Eye (tissue), 1 donor: ENCODE measurements at places on chromosomes 4 and X.
A peak's percentile ranks its signal among the peaks of the same experiment; 100 is the strongest.

DNA sequence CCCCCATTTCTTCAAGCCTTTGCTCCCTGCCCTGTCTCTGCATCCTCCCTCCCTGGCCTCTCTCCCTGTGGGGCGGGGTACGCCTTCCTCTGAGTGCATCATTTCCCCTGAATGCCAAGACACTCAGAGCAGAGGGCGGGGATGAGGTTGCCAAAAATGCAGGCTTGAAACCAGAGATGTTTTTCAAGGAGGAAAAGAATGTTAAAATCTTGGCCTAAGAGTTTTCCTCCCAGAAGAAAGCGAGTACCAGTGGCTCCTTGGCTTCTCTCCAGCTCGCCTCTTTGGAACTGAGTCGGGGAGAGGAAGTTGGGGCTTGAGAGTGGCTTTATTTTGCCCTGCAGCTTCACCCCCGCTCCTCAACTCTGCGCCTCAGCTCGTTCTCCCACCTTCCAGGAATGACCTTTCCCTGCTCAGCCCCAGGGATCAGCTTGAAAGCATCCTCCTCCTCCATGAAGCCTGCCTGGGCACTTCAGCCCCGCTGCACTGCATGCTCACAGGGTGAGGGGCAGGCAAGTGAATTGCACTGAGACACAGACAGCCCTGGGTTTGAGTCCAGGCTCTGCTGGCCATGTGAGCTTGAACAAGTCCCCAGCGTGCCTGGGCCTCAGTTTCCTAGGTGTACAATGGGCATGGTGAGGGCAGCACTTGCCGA is 57.5 kb upstream of the SORCS2 start:
- DNase-seq = peak; percentile 72

DNA sequence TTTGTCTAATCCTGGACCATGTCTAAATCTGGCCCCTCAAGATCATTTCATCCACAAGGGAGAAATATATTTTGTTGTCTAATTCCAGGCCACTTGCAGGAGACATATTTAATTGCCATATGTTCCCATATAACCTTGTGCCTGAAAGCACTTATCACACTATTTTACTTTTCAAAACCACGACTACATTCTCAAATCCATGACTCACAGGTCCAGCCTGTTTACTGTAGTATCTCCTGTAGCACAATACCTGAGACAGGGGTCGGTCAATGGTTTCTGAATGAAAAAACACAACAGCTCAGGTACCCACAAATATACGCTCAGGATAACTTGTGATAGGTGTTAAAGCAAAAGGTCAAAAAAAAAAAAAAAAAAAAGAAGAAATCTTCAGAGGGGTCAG is 60.9 kb downstream of the SEC24D start:
- DNase-seq = no peak

DNA sequence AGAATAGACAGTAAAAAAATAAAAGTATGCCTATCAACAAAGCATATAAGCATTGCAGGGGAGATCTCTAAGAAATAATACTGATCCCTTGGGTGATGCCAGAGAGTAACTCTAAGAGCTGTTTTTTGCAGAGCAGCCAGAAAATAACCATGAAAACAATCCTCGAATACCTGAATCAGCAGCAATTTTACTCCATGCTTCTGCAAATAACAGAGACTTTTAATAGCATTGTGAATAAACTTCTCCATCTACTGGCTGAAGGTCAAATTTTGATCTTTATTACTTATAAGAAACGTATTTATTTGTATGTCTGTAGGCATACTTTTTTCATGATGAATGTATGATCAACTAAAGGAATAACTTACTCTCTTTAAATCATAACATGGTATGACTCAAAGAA is 334.5 kb downstream of the GALNTL6 start:
- DNase-seq = peak; percentile 26

DNA sequence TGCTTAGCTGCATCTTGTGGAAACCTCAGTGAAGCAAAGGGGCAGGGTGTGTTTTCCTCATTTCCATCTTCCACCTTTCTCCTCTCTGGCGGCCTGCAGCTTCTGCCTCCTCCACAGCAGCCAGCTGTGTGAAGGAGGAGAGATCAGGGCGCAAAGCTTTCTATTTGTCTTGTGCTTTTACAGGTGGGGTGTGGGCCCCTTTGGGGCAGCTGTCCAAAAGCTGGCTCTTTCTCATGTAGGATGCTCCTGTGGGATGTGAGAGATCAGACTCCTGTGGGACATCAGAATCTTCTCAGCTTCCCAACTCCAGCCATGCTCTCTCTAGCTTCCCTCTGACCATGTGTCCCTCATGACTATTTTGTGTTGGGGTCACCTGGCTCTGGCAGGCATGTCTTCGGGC is 227.1 kb downstream of the MID1 start:
- DNase-seq = no peak

GRCh38 chrX:41142130-41142910 is 57.1 kb downstream of the USP9X start:
- DNase-seq = no peak

- peak; percentile 10 for DNase-seq
Observed at GRCh38 chr4:138775489-138775888, 240.1 kb upstream of the NOCT start.

- peak; percentile 35 for DNase-seq
Observed at GRCh38 chr4:166153548-166153947, 280.5 kb downstream of the TLL1 start.

GRCh38 chrX:9519546-9520216 is 54.8 kb downstream of the TBL1X start:
- no peak for DNase-seq

DNA sequence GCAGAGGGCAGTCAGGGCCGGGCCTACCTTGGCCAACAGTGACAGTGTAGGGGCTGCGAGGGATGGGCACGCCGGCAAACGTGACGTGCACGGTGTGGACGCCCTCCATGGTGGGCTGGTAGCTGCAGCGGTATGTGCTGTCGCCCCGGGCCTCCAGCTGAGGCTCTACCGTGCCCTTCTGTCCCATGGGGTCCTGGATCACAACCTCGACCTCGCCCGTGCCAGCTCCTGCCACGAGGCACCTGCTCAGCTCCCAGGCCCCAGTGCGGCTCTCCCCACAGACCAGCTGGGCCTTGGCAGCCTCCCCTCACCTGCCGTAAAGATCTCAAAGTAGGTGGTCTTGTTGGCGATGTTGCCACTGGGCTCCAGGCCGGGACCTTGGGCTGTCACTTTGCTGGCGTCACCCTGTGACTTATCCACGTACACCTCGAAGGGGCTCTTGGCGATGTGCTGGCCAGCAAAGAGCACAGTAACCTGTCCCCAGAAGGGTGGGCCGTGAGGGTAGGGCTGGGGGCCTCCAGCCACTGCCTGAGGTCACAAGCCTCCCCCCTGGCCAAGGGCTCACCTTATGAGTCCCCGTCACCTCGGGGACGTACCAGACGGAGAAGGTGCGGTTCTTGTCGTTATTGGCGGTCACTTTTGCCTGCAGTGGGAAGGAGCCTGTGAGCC is 8.3 kb downstream of the FLNA start:
- DNase-seq = no peak

DNA sequence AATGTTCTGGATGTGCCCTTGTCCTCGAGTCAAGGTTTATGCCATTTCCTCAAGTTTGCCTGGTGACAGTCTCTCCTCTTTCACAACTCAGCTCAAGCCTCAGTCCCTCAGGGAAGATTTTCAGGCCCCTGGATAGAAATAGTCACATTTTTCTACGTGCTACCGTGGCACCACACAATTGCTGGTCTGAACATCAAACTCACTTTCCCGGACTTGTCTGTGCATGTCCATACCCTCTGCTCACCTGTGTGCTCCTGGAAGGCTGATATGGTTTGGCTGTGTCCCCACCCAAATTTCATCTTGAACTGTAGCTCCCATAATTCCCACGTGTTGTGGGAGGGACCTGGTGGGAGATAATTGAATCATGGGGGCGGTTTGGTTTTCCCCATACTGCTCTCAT is 129.7 kb downstream of the HS3ST1 start:
- DNase-seq = no peak

GRCh38 chr4:164902608-164903007 is 25.6 kb downstream of the APELA start:
- DNase-seq = peak; percentile 24

- no peak for DNase-seq
Observed at GRCh38 chrX:154488336-154489075, 1.9 kb downstream of the SLC10A3 start.

DNA sequence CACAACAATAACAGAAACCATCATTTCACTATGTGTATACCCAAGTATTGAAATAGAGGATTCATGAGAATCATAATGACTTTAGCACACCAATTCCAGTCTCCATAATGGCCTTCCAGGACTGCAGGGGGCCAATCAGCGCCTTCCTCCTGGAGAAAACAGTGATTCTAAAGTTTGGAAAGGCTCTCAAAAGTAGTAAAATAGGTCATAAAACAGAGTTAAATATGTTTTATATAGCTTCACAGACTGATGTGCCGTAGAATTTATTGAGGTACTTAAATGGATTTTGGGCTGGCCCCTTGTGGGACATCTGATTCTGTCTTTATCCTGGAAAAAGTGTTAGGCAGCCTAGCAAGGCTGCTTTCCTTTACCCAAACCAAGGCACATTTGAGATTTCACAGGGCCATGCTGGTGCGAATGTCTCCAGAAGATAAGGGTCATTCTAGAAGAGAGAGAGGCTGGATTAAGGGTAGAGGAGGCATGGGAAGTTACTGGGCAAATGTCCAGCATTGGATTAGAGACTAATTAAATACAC is 543.9 kb downstream of the GALNTL6 start:
- no peak for DNase-seq

DNA sequence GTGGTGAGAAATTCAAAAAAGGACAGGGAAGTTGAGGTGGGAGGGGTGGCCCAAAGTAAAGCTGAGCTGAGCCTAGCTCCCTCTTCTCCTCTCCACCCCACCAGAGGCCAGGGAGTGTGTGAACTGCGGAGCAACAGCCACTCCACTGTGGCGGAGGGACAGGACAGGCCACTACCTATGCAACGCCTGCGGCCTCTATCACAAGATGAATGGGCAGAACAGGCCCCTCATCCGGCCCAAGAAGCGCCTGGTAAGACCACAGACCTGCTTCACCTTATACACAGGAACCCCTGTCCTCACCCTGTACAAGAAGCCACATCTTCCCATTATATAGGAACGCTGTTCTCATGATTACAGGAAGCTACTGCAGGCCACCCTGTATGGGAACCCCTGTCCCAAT is 5.8 kb downstream of the GATA1 start:
- DNase-seq = no peak
